T-helper 17 cell (primary cell): ENCODE measurements at places on chromosomes 5 and 9. TPM values are rescaled to one million over a fixed set of nuclear protein-coding genes. Genes with fewer than 3 reads are reported as not detected.

DNA sequence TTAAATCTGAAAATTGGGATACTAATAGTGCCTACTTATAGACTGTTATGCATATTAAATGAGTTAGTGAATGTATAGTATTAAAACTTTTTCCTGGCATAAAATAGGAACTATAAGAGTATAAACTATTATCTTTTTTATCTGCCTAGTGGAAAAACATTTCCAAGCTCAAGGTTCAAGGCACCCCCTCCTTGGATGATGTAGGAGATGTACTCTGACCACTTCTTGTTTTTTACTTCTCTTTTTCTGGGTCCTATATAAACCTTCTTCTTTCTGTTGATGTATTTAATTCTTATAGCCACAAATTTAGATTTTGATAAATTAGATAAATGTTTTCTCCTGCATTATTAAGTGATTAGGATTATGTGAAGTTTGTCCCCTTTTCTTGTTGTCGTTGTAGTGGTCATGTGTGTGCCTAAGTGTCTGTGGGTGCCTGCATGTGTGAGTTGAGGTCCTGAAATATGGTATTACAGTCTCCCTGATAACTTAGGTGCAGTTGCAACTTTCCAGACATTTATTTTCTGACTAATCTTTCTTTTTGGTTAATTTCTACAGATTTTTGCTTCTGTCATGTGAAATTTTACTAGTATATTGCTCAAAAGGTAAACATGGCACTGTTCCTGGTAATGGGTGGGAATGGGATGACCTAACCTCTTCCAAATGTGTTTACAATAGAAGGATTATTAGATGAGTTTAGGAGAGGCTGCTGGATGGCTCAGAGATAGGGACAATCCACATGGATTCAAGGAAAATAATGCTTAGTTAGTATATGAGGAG lies 160.8 kb upstream of the CDKN2B start:
- no peak overlapping the region for H3K4me3 ChIP-seq
- H3K27ac ChIP-seq, result no peak overlapping the region
- DNase-seq, result no peak
- peaks cover 8% of the 10 kb centered on the region for H3K27me3 ChIP-seq
- peaks cover 5% of the 10 kb centered on the region for H3K4me1 ChIP-seq

ADRB2 gene
- total RNA-seq, result 2.9 TPM

DNA sequence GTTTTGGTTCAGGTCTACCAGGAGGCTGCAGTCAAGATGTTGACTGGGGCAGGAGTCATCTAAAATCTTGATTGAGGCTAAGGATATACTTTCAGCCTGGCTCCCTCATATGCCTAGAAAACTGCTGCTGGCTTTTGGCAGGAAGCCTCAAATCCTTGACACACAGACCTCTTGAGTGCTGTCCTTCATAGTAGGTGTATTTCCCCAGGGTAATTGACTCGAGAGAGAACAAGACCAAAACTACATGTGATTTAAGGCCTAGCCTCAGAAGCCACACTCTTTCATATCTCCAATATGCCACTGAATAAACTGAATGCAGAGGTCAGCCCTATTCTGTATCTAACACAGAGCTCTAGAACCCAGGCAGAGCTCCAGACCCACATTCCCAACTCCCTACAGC lies 402.3 kb upstream of the ADAMTS16 start:
- H3K27me3 ChIP-seq, result no peaks in the 10 kb centered on the region
- H3K36me3 ChIP-seq, result no peaks in the 10 kb centered on the region
- DNase-seq, result no peak
- no peak overlapping the region for H3K4me3 ChIP-seq
- H3K4me1 ChIP-seq, result no peaks in the 10 kb centered on the region

GRCh38 chr5:87752362-87752761 lies 339.6 kb upstream of the CCNH start:
- no peak for DNase-seq
- H3K4me3 ChIP-seq, result no peak overlapping the region
- H3K36me3 ChIP-seq, result no peaks in the 10 kb centered on the region
- H3K27me3 ChIP-seq, result peaks cover 22% of the 10 kb centered on the region
- H3K4me1 ChIP-seq, result no peaks in the 10 kb centered on the region

SLC25A2 gene
- total RNA-seq, result 0.70 TPM

DNA sequence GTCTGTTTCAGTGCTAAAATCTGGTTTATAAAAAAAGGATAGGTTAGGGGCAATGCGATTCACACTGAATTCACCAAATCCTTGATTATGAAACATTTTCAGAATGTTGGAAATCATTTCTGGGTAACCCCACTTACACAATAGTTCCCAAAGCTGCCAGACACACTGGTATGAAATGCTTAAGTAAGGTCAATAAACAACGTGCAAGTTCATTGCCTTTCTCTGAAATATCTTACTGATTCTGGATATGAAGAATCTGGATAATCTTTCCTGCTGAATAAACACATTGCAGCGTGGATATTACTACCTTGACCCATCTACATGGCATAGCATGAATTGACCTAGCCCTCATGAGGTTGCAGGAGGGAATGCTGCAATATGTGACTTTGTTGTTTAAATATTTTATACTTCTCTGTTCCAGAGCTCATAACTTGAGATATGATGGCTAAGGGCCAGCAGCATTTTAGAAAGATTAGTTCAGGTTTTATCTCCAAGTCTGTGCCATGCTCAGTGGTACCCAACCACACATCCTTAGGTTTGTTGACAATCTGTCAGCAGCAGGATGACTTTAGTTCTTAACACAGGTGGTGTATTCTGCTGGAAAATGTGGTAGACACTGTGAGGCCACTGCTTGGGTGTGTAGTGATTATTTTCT lies 121.0 kb downstream of the NREP start:
- H3K27me3 ChIP-seq, result peaks cover 10% of the 10 kb centered on the region
- DNase-seq, result no peak
- H3K27ac ChIP-seq, result no peak overlapping the region
- peaks cover 5% of the 10 kb centered on the region for H3K36me3 ChIP-seq
- peaks cover 4% of the 10 kb centered on the region for H3K4me1 ChIP-seq

DNA sequence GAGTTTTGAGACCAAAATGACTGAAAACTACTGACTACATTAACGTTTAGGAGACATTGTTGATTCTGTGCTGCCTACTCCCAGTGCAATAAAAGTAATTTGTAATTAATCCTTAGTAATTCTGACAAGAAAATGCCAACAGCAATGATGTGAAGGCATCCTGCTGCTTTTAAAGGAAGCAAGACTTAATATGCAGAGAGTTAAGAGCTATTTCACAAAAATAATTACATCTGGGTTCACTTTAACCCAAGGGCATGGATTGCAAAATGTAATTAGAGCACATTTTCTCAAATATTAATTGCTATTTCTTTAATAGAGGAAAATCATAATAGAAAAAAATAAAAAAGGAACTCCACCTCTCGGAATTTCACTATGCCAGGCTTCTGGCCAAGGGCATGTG lies 22.7 kb upstream of the TNFSF8 start:
- no peak overlapping the region for H3K4me3 ChIP-seq
- no peak for DNase-seq
- H3K27ac ChIP-seq, result no peak overlapping the region
- H3K36me3 ChIP-seq, result no peaks in the 10 kb centered on the region
- H3K27me3 ChIP-seq, result peaks cover 18% of the 10 kb centered on the region
- peaks cover 9% of the 10 kb centered on the region for H3K4me1 ChIP-seq

DNA sequence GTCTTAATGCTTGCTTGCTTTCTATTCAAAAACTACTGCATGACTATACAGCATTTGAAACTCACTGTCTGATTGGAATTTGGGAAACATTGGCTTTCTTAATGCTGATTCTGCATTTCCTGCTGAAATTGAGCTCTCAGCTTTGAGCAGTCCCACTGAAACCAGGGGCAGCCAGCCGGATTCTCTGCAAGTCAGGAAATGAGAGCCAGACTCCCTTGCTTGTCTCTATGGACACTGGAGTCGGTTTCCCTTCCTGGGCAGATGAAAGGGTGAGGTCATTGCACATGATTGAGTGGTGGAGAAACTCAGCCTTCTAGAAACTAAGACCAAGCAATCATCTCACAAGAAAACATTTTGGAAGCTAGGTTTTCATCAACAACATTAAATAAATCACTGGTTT lies 119.7 kb upstream of the SPATA31C2 start:
- H3K27ac ChIP-seq, result no peak overlapping the region
- no peaks in the 10 kb centered on the region for H3K36me3 ChIP-seq
- H3K4me1 ChIP-seq, result no peaks in the 10 kb centered on the region
- peaks cover 6% of the 10 kb centered on the region for H3K27me3 ChIP-seq
- DNase-seq, result no peak

GRCh38 chr5:168670881-168671575 lies 91.9 kb upstream of the PANK3 start:
- no peak for DNase-seq
- no peaks in the 10 kb centered on the region for H3K36me3 ChIP-seq
- no peaks in the 10 kb centered on the region for H3K4me1 ChIP-seq
- no peak overlapping the region for H3K27ac ChIP-seq

- no peaks in the 10 kb centered on the region for H3K4me1 ChIP-seq
- no peak for DNase-seq
Measured at GRCh38 chr5:105587963-105588662, 2025.5 kb upstream of the NUDT12 start.

RANBP17 gene
- not detected for total RNA-seq

DAP gene
- 40.1 TPM for total RNA-seq

GRCh38 chr9:119839888-119840287 lies 470.7 kb upstream of the BRINP1 start:
- no peaks in the 10 kb centered on the region for H3K4me1 ChIP-seq
- DNase-seq, result no peak
- no peaks in the 10 kb centered on the region for H3K36me3 ChIP-seq

GRCh38 chr5:125848751-125849150 lies 574.5 kb upstream of the GRAMD2B start:
- no peaks in the 10 kb centered on the region for H3K27me3 ChIP-seq
- DNase-seq, result no peak
- no peak overlapping the region for H3K27ac ChIP-seq
- no peak overlapping the region for H3K4me3 ChIP-seq
- H3K36me3 ChIP-seq, result no peaks in the 10 kb centered on the region

DNA sequence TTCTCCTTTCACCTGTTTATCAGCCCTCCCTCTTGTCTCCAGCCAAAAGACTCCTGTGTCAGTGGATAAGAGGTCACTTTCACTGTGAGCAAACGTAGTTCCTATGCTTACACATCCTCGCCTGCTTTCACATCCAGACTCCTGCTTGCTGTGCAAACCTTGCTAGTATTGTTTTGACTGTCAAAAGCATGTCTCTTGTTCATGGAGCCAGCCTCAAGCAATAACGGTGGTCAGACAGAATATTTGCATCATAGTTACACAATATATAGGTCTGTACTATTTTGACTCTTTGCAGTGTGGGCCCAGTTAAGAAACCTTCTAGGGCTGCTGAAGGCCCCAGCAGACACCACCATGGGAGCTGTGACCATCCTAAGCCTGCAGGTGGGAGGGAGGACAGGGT lies 420.0 kb downstream of the SEMA5A start:
- no peaks in the 10 kb centered on the region for H3K36me3 ChIP-seq
- H3K4me1 ChIP-seq, result no peaks in the 10 kb centered on the region
- H3K27me3 ChIP-seq, result no peaks in the 10 kb centered on the region
- H3K27ac ChIP-seq, result no peak overlapping the region

DNA sequence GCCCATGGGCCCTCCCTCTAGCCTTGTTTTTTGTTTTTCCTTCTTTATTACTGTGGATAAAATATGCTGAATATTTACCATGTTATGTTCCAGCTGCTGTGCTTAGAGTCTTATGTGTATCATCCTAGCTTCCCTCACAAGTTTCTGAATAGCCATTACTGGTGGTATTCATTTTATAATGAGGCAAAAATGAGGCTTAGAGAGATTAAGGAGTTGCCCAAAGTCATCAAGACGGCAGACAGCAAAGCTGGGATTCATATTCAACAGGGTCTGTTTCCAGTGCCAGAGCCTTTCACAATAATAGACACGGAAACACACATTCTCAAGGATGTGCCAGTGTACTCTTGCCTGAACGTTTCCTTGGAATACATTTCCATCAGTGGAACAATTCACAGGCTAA lies 258.1 kb downstream of the CTNND2 start:
- peaks cover 3% of the 10 kb centered on the region for H3K4me1 ChIP-seq
- H3K36me3 ChIP-seq, result no peaks in the 10 kb centered on the region
- H3K27ac ChIP-seq, result no peak overlapping the region
- no peaks in the 10 kb centered on the region for H3K27me3 ChIP-seq
- no peak for DNase-seq

- H3K27me3 ChIP-seq, result peaks cover 18% of the 10 kb centered on the region
- H3K4me3 ChIP-seq, result no peak overlapping the region
- H3K4me1 ChIP-seq, result no peaks in the 10 kb centered on the region
- H3K27ac ChIP-seq, result no peak overlapping the region
Measured at GRCh38 chr5:75992753-75993152, 90.4 kb upstream of the SV2C start.

DNA sequence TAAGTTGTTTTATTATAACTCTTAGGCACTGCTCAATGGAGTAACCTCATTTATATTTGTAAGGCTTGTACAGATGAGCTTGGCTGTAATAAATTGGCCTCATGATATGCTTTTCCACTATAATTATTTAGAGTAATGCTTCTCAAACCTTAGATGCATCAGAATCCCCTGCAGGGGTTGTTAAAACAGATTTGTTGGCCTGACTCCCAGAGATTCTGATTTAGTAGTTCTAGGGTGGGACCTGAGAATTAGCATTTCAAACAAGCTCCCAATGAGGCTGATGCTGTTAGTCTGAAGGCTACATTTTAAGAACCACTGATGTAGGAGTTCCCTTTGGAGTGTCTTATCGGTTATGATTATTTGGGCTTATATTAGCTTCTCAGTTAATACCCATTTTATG lies 38.2 kb upstream of the ARSB start:
- H3K36me3 ChIP-seq, result no peaks in the 10 kb centered on the region
- H3K4me3 ChIP-seq, result no peak overlapping the region
- no peak overlapping the region for H3K27ac ChIP-seq
- DNase-seq, result no peak

N4BP3 gene
- 9.0 TPM for total RNA-seq

GRCh38 chr5:119501671-119502179 lies 49.4 kb downstream of the HSD17B4 start:
- no peak overlapping the region for H3K4me3 ChIP-seq
- H3K27me3 ChIP-seq, result no peaks in the 10 kb centered on the region
- peaks cover 4% of the 10 kb centered on the region for H3K4me1 ChIP-seq
- no peak overlapping the region for H3K27ac ChIP-seq
- H3K36me3 ChIP-seq, result peaks cover 10% of the 10 kb centered on the region

CER1 gene
- not detected for total RNA-seq

SLC6A19 gene
- total RNA-seq, result not detected

CLIC3 gene
- 1.9 TPM for total RNA-seq
